ENCODE measurements at places on chromosomes 6 and 20.

GRCh38 chr6:124073021-124073420 lies 269.4 kb downstream of the NKAIN2 start:
- DNase-seq, result no peak

GRCh38 chr6:30979141-30979540 lies 4.4 kb upstream of the MUC21 start:
- DNase-seq, result no peak

GRCh38 chr6:90382760-90383159 lies 86.1 kb upstream of the BACH2 start:
- DNase-seq, result no peak

- no peak for DNase-seq
Measured at GRCh38 chr6:118648866-118649554, 2.4 kb downstream of the CEP85L start.

DNA sequence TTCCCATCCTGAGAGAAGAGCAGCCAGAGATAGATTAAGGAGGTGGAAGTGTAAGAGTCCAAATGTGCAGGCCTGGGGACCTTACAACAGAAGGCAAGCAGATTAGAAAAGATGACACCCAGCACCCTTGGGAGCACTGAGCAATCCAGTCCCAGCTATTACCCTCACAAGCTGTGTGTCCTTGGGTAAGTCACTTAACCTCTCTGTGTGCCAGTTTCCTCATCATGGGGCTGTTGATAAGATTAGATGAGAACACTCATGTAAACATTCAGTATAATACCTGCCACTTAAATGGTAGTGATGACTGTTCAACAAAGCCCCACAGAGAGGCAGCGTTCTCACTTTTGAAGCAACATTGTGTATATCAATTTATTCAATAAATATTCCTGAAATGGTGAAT lies 114.8 kb upstream of the CST7 start:
- DNase-seq, result no peak

GRCh38 chr6:83546636-83547035 lies 34.3 kb downstream of the PRSS35 start:
- no peak for DNase-seq

GRCh38 chr6:138487102-138487604 lies 12.1 kb downstream of the NHSL1 start:
- DNase-seq, result no peak

DNA sequence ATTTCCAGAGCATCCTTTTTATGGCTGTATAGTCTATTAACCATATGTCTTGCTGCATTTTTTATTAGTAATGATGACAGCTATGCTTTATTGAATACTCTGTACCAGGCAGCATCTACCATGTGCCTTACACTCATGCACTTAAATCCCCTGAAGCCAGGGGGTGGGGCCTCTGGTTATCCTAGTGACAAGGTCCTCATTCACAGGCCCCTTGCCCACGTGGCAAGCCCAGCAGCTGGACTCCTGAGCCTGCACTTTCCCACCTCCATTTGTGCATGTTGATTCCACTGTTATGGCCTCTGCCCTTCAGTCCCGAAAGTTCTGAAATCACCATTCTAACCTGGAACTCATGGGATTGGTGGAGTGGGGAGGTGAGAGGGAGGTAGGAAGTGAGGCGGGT lies 22.3 kb downstream of the ACTR5 start:
- no peak for DNase-seq

DNA sequence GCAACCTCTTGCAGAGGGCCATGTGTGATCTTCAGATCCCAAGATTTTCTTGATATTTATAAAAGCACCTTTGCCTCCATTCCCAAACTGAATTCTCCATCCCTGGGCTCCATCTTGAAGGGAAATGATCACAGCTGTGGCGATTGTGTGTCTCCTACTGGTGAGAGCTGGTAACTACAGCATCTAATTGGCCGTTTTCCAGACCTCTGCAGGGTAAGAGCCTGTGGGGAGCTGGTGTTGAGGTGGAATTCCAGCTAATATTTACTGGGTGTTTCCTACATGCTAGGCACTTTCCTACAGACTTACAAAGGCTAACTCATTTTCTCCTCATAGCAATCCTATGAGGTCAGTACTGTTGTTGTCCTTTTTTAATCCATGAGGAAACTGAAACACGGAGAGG lies 59.2 kb upstream of the FNDC1 start:
- DNase-seq, result peak; percentile 74

Data from CD4-positive, alpha-beta T cell (primary cell).